Osteoblast (primary cell): ENCODE measurements at places on chromosomes 1 and 21. TPM values are rescaled to one million over a fixed set of nuclear protein-coding genes. Genes with fewer than 3 reads are reported as not detected.

- no peaks in the 10 kb centered on the region for H3K36me3 ChIP-seq
- H3K4me3 ChIP-seq: no peak overlapping the region
- no peak overlapping the region for H3K27ac ChIP-seq
- H3K27me3 ChIP-seq: no peaks in the 10 kb centered on the region
Measured at GRCh38 chr1:86471291-86471690, 2.6 kb downstream of the CLCA1 start.

- peaks cover 18% of the 10 kb centered on the region for H3K4me1 ChIP-seq
- no peak overlapping the region for H3K4me3 ChIP-seq
- peak overlapping the region; percentile 49 for H3K27ac ChIP-seq
- H3K27me3 ChIP-seq: no peaks in the 10 kb centered on the region
Measured at GRCh38 chr1:162548170-162548569, 13.4 kb upstream of the UAP1 start.

- no peak overlapping the region for H3K27ac ChIP-seq
- peaks cover 19% of the 10 kb centered on the region for H3K4me1 ChIP-seq
- H3K27me3 ChIP-seq: no peaks in the 10 kb centered on the region
- no peak overlapping the region for H3K4me3 ChIP-seq
- H3K36me3 ChIP-seq: no peaks in the 10 kb centered on the region
Measured at GRCh38 chr1:8473121-8473875, 155.4 kb downstream of the SLC45A1 start.

PTGS2 gene
- 3.3 and 3.8 TPM in 2 replicates for total RNA-seq

- H3K27me3 ChIP-seq: no peaks in the 10 kb centered on the region
- no peak for DNase-seq
- no peak overlapping the region for H3K27ac ChIP-seq
- no peaks in the 10 kb centered on the region for H3K4me1 ChIP-seq
- no peak overlapping the region for H3K4me3 ChIP-seq
Measured at GRCh38 chr1:83102630-83103071, 896.3 kb downstream of the TTLL7 start.

UTS2 gene
- under 0.01 and 0.29 TPM in 2 replicates for total RNA-seq

KCNJ6 gene
- total RNA-seq: under 0.01 and 0.36 TPM in 2 replicates

CYP4A22 gene
- total RNA-seq: not detected in 2 replicates

- H3K4me1 ChIP-seq: peaks cover 14% of the 10 kb centered on the region
- no peaks in the 10 kb centered on the region for H3K27me3 ChIP-seq
- H3K36me3 ChIP-seq: peaks cover 6% of the 10 kb centered on the region
- no peak for DNase-seq
Measured at GRCh38 chr1:225595974-225596551, 56.9 kb downstream of the ENAH start.

DNA sequence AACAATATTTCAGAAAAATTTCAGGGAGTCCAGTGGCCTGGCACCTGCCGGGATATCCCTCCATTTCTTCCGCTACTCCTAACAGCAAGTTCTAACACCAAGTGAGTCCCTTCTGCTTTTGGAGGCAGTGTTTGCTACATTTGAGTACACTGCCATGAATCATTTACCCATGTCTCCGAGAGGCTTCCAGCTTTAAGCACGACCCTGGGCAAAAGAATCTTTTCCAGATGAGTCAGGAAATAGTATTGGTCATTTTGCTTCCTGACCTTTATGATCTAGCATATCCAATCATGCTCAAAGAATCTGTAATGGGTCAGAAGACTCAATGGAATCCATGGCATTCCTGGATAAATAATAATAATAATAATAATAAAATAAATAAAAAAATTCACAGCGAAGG, 60.7 kb upstream of the FMN2 start:
- H3K27me3 ChIP-seq: no peaks in the 10 kb centered on the region
- DNase-seq: peak; percentile 65
- no peak overlapping the region for H3K4me3 ChIP-seq
- peaks cover 32% of the 10 kb centered on the region for H3K4me1 ChIP-seq
- peak overlapping the region; percentile 63 for H3K27ac ChIP-seq

GRCh38 chr1:155079487-155080311, 1.1 kb downstream of the EFNA3 start:
- H3K36me3 ChIP-seq: no peaks in the 10 kb centered on the region
- H3K27me3 ChIP-seq: peaks cover 58% of the 10 kb centered on the region
- H3K4me3 ChIP-seq: no peak overlapping the region
- H3K4me1 ChIP-seq: peaks cover 9% of the 10 kb centered on the region
- H3K27ac ChIP-seq: no peak overlapping the region
- DNase-seq: peak; percentile 85

GRCh38 chr1:184399192-184399847, 12.5 kb downstream of the C1orf21 start:
- no peak overlapping the region for H3K4me3 ChIP-seq
- H3K36me3 ChIP-seq: no peaks in the 10 kb centered on the region
- no peaks in the 10 kb centered on the region for H3K4me1 ChIP-seq
- H3K27me3 ChIP-seq: no peaks in the 10 kb centered on the region
- no peak for DNase-seq

TCHH gene
- total RNA-seq: not detected in 2 replicates
